RPMI7951 (cell line): ENCODE measurements at places on chromosomes 7 and 10.
A peak's percentile ranks its signal among the peaks of the same experiment; 100 is the strongest.

GRCh38 chr7:100122067-100122466, 2.6 kb downstream of the CNPY4 start:
- DNase-seq, result no peak

- DNase-seq, result no peak
Observed at GRCh38 chr10:6525599-6526165, 54.4 kb downstream of the PRKCQ start.

- peak; percentile 37 for DNase-seq
Observed at GRCh38 chr10:61882621-61883370, 18.7 kb upstream of the ARID5B start.

GRCh38 chr7:123343611-123344010, 143.8 kb upstream of the SLC13A1 start:
- no peak for DNase-seq

GRCh38 chr10:31253237-31253636, 65.8 kb upstream of the ZEB1 start:
- DNase-seq, result peak; percentile 22

GRCh38 chr7:44814919-44815318, 18.4 kb downstream of the PPIA start:
- DNase-seq, result peak; percentile 36

GRCh38 chr10:81081887-81082620, 544.4 kb downstream of the SH2D4B start:
- no peak for DNase-seq

- no peak for DNase-seq
Observed at GRCh38 chr10:3986493-3987142, 201.6 kb upstream of the KLF6 start.

DNA sequence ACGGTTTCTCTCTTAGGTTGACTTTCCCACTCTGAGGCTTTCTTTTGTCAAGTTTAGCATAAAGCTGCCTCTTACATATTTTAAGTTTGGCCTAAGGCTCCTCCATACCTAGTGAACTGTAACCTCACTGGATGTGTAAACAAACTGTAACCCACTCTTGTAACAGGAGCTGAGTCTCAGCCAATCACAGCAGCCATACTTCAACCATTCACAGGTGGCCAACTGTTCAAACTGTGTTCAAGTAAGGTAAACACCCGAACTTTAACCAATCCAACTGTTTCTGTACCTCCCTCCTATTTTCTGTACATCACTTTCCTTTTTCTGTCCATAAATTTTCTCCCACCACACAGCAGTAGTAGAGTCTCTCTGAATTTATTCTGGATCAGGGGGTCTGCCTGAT, 7.7 kb upstream of the NRBF2 start:
- no peak for DNase-seq

- DNase-seq, result no peak
Observed at GRCh38 chr10:6194311-6194710, 8.4 kb upstream of the PFKFB3 start.

- DNase-seq, result no peak
Observed at GRCh38 chr10:89525556-89525955, 9.8 kb downstream of the SLC16A12 start.

GRCh38 chr7:108014215-108014614, 11.3 kb upstream of the LAMB1 start:
- DNase-seq, result no peak

- DNase-seq, result no peak
Observed at GRCh38 chr7:99314504-99314903, 11.2 kb upstream of the ARPC1A start.

GRCh38 chr10:55641601-55642000, 719.5 kb downstream of the ZWINT start:
- DNase-seq, result no peak

- no peak for DNase-seq
Observed at GRCh38 chr7:134747326-134747725, 32.1 kb upstream of the CALD1 start.

GRCh38 chr7:3896169-3896765, 595.2 kb downstream of the SDK1 start:
- no peak for DNase-seq

DNA sequence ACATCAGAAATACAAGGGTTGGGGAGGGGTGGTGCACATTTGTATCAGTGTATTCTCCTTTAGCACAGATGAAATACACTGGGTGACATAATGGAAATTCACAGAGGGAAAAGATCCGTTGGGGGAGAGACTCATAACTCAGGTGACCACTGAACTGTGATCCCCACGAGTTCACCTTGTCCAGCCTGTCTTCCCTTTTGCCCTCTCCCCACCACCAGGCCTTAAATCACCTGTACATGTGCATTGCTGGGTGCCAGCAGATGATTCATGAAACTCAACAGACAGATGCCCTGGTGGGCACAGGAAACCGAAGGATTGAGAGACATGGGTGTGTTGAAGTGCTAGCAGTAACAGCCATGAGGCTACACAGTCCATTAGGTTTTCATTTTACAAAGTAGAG, 253.3 kb downstream of the PLXNA4 start:
- no peak for DNase-seq

DNA sequence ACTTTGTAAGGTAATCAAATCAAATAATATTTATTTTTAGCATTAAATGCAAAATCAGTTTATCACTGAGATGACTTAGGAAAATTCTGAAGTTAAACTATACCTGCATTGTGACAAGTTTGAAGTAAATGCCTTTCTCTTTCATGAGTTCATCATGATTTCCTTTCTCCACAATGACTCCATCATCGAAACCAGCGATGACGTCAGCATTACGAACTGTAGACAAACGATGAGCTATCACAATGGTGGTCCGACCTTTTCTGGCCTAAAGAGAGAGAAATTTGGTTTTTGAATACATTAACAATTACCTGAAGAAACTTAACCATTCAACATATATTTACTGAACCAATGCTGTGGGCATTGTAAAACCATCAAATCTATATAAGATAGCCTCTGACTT, 54.9 kb downstream of the ABCB1 start:
- DNase-seq, result no peak
